ENCODE measurements at places on chromosomes 1 and 21. TPM values are rescaled to one million over a fixed set of nuclear protein-coding genes. Genes with fewer than 3 reads are reported as not detected.

- DNase-seq, result no peak
- no peak overlapping the region for H3K27ac ChIP-seq
- H3K4me3 ChIP-seq, result no peak overlapping the region
- no peaks in the 10 kb centered on the region for H3K36me3 ChIP-seq
- H3K27me3 ChIP-seq, result peaks cover 16% of the 10 kb centered on the region
Measured at GRCh38 chr1:64212031-64212430, 8.6 kb downstream of the UBE2U start.

GRCh38 chr1:112388436-112388835, 7.6 kb upstream of the CTTNBP2NL start:
- peaks cover 5% of the 10 kb centered on the region for H3K4me1 ChIP-seq
- peaks cover 27% of the 10 kb centered on the region for H3K27me3 ChIP-seq
- H3K4me3 ChIP-seq, result no peak overlapping the region
- no peak overlapping the region for H3K27ac ChIP-seq
- DNase-seq, result no peak

- H3K4me1 ChIP-seq, result peaks cover 7% of the 10 kb centered on the region
- no peak overlapping the region for H3K27ac ChIP-seq
- no peaks in the 10 kb centered on the region for H3K36me3 ChIP-seq
- H3K4me3 ChIP-seq, result no peak overlapping the region
- H3K27me3 ChIP-seq, result no peaks in the 10 kb centered on the region
Measured at GRCh38 chr1:232225336-232226131, 404.4 kb downstream of the SIPA1L2 start.

The S100A14 gene
- not detected for total RNA-seq

The SCCPDH gene
- 41.7 TPM for total RNA-seq

The PTPRC gene
- 475 TPM for total RNA-seq

The HSF2BP gene
- total RNA-seq, result 1.5 TPM

The NBPF4 gene
- not detected for total RNA-seq

DNA sequence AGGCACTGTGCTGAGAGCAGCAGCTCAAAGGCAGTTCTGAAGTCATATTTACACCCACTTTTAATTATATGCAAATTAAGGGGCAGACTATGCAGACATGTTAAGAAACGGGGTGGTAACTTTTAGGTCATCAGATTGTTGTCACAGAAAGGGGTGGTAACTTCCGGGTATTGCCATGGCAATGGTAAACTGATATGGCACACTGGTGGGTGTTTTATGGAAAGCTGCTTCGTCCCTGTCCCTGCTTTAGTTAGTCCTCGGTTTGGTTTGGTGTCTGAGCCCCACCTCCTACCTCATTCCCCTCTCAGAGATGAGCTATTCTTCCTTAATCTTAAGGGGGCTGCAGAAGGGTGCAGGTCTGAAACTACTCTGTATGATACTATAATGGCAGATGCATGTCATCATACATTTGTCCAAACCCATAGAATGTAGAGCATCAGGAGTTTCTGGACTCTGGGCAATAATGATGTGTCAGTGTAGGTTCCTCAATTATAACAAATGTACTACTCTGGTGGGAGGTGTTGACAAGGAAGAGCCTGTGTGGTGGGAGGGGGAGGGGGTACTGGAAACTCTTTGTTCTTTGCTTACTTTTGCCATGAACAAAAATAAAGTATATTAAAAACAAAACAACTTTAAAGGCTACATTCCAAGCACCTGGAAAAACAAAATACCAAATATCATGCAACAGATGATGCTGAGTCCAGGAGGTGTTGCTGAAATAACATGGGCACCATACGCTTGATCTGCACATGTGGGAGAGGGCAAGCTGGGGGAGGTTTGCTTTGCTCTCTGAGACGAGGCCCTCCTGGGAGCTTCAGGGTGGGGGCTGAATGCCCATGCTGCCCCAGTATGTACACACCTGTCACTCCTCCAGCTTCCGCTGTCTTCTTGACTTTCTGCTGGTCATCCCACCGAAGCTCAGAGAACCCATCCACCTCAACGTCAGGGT, 6.3 kb downstream of the PARP1 start:
- H3K4me1 ChIP-seq, result peaks cover 63% of the 10 kb centered on the region
- H3K27ac ChIP-seq, result no peak overlapping the region
- DNase-seq, result no peak
- no peak overlapping the region for H3K4me3 ChIP-seq
- peaks cover 62% of the 10 kb centered on the region for H3K36me3 ChIP-seq

The YIPF1 gene
- total RNA-seq, result 13.2 TPM

DNA sequence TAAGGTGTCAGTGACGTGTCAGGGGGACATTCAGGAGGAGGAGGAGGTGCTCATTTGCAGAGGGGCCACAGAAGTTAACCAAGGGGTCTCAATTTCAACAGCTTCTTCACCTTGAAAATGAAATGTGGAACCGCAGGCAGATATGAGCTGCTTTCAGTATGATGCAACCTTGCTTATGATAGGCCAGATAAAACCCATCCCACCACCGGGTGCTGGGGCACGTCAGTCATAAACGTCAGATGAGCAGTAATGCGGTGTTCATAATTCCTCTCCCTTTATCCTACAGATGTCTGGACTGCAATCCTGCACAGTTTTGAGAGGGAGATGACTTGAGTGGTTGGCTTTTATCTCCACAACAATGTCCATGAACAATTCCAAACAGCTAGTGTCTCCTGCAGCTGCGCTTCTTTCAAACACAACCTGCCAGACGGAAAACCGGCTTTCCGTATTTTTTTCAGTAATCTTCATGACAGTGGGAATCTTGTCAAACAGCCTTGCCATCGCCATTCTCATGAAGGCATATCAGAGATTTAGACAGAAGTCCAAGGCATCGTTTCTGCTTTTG, 1.7 kb downstream of the PTGFR start:
- peaks cover 2% of the 10 kb centered on the region for H3K4me1 ChIP-seq
- H3K27ac ChIP-seq, result no peak overlapping the region
- no peak overlapping the region for H3K4me3 ChIP-seq
- no peaks in the 10 kb centered on the region for H3K36me3 ChIP-seq
- peaks cover 37% of the 10 kb centered on the region for H3K27me3 ChIP-seq

DNA sequence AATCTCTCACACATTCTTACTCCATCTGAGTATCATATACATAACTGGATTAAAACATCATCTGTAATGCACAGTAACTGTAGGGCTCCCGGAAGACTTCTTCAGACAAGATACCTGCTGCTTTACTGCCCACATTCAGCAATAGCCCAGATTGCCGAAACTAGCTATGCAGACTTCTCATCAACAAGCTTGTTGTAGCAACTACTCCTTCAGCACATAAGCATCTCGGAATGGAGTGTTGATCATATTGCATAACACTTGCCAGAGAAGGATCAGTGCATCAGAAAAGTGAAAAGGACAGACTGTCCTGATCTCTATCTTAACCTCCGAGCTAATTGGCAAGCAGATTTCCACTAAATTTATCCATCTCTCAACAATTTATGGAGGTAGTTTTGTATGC, 354.6 kb upstream of the C1orf87 start:
- no peaks in the 10 kb centered on the region for H3K4me1 ChIP-seq
- no peaks in the 10 kb centered on the region for H3K36me3 ChIP-seq
- no peak overlapping the region for H3K4me3 ChIP-seq
- H3K27ac ChIP-seq, result no peak overlapping the region
- no peaks in the 10 kb centered on the region for H3K27me3 ChIP-seq
- DNase-seq, result no peak

- peaks cover 1% of the 10 kb centered on the region for H3K27me3 ChIP-seq
- H3K36me3 ChIP-seq, result no peaks in the 10 kb centered on the region
- no peak overlapping the region for H3K27ac ChIP-seq
- peak overlapping the region; percentile 36 for H3K4me3 ChIP-seq
Measured at GRCh38 chr1:94801919-94802546, 18.1 kb upstream of the SLC44A3 start.

DNA sequence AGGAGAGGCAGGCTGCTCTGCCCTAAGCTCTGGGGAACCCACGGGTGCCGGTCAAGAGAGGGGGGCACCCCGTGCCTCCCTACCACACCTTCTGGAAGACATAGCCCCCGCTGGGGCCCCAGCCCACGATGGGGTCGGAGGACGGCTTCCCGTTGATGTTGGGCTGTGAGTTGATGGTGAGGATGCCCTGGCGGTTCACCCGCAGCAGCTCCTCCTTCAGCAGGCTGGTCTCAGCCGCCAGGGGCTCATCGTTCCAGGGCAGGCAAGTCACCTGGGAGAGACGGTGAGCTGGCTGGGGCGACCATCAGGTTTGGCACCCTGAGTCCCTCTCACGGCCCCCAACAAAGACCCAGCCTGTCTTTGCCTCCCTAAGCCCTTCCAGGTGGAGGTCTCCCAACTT, 11.9 kb downstream of the MTHFR start:
- no peak for DNase-seq
- H3K4me3 ChIP-seq, result no peak overlapping the region
- H3K27ac ChIP-seq, result no peak overlapping the region

DNA sequence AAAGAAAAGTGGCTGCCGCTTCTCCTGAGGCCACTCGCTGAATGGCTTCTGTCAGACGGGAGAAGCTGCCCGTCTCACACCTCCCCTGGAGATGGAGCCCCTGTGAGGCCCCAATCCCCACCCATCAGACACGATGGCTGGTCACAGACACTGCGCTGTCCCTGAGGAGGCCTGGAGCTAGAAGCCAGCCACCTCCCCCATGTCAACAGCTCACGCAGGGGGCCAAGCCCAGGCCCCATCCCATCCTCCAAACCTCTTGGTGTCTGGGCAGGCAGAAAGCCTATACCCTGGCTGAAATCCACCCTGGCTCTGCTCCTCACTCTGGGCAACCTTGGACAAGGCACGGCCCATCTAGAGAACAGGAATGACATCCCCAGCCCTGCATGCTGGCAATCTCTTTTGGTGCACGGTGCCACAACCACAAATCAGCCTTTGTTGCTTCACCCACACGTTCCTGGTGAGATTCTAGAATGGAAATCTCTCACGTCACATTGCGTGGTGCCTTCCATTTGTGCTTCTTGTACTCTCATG, 273.9 kb upstream of the VAMP3 start:
- no peaks in the 10 kb centered on the region for H3K27me3 ChIP-seq
- H3K27ac ChIP-seq, result no peak overlapping the region
- no peak overlapping the region for H3K4me3 ChIP-seq
- no peak for DNase-seq
- H3K36me3 ChIP-seq, result no peaks in the 10 kb centered on the region

The SPATA21 gene
- total RNA-seq, result not detected

DNA sequence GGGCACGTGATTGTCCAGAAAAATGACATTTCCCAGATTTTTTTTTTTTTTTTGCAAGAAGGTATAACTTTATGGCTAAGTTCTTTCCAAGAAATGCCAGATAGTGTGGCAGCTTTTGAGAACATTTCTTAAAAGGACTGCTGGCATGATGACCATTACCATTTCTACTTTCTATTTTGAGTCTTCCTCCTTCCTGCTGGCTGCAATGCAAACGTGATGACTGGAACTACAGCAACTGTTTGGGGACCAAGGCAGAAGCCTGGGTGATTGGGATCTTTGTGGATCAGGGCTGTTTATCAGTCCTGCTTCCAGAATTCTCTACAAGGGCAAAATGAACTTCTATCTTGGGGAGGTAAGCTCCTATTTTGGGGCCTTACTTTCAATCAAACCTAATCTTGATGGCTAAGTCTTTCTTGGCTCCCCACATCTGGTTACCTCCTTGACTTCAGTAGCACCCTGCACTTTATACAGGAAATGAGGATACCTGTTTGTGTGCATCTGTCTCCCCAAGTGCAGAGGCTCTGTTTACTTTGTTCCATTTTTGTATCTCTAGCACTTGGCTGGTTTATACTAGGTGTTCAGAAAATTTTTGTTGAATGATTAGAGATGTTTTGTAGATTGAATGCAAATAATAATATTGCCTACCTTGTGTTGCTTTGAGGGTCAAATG, 3.7 kb upstream of the DDX20 start:
- no peak overlapping the region for H3K4me3 ChIP-seq
- H3K36me3 ChIP-seq, result peaks cover 6% of the 10 kb centered on the region
- no peak for DNase-seq
- no peaks in the 10 kb centered on the region for H3K27me3 ChIP-seq

- no peaks in the 10 kb centered on the region for H3K4me1 ChIP-seq
- H3K4me3 ChIP-seq, result no peak overlapping the region
- DNase-seq, result no peak
Measured at GRCh38 chr1:177219554-177220458, 49.0 kb downstream of the BRINP2 start.

DNA sequence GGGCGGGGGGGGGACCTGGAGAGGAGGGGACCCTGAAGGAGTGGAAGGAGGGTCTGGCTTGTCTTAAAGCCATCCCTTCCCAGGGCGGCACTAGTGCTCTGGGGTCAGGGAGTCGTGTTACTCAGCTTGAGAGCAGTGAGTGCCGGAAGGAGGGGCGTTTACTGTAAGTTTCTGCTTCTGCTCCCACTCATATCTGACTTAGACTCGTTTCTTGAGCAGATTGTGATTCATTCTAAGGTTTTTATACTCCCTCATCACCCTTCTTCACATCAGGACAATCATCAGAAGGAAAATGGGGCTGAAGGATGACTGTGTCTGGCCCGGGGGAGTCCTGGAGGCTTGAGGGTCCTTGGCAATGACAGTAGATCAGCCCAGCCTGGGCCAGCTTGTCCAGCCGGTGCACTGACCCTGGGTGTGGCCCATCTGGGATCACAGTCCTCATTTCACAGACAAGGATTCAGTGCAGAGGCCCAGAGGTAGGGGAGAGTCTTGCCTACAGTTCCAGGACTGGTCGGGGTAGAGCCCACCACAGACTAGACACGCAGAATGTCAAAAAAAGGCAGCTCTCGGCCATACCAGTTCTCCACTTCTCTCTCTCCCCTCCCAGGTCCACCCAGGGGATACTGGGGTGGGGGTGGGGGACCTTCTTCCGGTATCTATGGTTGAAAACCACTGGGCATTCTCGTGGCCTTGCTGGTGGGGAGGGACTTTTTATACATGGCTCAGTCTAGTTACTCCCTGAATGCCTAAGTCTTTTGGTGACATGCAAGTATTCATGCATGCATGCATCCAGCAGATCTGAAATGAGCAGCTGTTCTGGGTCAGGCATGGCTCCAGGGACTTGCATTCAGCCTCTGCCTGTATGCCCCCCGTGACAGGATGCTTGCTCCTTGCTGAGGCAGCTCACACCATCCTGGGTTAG, 5.1 kb downstream of the TNFRSF8 start:
- H3K4me3 ChIP-seq, result no peak overlapping the region
- peaks cover 54% of the 10 kb centered on the region for H3K27me3 ChIP-seq
- H3K36me3 ChIP-seq, result no peaks in the 10 kb centered on the region
- H3K4me1 ChIP-seq, result peaks cover 47% of the 10 kb centered on the region

The FAM78B gene
- total RNA-seq, result not detected

- no peaks in the 10 kb centered on the region for H3K36me3 ChIP-seq
- DNase-seq, result no peak
Measured at GRCh38 chr1:181180407-181181031, 92.0 kb downstream of the IER5 start.

DNA sequence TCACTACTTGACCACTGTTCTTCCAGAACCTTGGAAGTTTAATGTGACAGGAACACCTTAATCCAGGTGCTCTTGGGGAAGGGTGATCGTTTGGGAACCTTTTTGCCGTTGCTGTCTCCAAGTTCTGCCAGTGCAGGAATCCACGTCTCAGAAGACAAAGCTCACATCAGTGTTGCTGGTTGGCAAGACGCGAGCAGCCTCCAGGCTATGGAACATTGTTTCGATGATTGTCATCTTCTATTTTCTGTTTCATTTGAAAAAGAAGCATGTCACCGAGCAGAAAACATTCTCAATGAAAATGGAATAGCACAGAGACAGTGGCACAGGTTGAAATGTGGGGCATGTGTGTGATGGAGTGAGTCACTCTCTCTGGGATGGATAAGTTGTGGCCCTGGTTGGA, 11.7 kb downstream of the STUM start:
- no peak overlapping the region for H3K27ac ChIP-seq
- peaks cover 4% of the 10 kb centered on the region for H3K27me3 ChIP-seq
- no peaks in the 10 kb centered on the region for H3K4me1 ChIP-seq
- no peaks in the 10 kb centered on the region for H3K36me3 ChIP-seq
- no peak for DNase-seq
- no peak overlapping the region for H3K4me3 ChIP-seq

The PRKACB gene
- 44.7 TPM for total RNA-seq

Data from activated CD8-positive, alpha-beta T cell treated with anti-CD3 and anti-CD28 coated beads for 36 hours (primary cell).